ENCODE measurements at places on chromosomes 11 and 22.

DNA sequence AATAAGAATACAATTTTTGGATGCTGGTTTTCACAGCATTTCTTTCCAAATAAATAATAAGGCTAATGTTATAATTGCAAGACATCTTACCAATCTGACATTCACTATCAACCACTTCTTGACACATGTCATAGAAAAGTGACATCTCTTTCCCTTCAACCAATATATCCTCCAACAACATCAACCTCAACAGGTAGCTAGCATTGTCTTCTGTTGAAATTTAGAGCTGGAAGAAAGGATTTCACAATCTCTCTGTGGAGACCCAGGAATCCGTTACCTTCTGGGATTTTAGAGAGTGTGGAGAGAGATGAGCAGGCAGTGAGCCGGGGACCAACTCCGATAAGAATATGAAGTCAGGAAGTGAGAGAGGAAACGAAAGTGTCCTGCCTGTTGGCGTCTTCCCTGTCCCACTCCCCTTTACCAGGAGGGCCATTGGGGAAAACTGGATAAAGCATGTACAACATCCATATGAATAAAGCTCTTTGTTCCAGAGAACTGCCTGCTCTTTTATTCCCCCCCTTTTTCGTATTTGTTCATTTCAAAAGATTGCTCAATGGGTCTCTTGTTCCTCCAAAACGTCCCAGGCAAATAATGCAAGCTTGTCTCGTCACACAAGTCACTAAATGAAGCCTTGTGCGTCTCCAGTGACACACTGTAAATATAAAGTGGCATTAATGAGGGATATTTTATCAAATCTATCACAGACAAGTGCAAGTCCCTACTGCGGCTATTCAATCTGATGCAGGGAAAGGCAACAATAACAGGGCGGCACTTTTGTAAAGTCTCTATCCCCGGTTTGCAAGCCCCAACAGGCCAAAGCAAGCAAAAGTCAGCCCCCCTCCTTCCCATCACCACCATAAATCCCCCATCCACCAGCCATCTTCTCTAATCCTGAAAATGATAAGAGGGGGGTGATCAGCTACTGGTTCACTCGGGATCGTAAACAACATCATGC lies 3.4 kb downstream of the CADM1 start:
- DNase-seq, result no peak

- DNase-seq, result no peak
These were observed 43.0 kb upstream of the WNT11 start for GRCh38 chr11:76249195-76249741.

- no peak for DNase-seq
These were observed 39.5 kb downstream of the B3GAT1 start for GRCh38 chr11:134372536-134372935.

GRCh38 chr11:35785287-35786167 lies 123.0 kb downstream of the TRIM44 start:
- no peak for DNase-seq

DNA sequence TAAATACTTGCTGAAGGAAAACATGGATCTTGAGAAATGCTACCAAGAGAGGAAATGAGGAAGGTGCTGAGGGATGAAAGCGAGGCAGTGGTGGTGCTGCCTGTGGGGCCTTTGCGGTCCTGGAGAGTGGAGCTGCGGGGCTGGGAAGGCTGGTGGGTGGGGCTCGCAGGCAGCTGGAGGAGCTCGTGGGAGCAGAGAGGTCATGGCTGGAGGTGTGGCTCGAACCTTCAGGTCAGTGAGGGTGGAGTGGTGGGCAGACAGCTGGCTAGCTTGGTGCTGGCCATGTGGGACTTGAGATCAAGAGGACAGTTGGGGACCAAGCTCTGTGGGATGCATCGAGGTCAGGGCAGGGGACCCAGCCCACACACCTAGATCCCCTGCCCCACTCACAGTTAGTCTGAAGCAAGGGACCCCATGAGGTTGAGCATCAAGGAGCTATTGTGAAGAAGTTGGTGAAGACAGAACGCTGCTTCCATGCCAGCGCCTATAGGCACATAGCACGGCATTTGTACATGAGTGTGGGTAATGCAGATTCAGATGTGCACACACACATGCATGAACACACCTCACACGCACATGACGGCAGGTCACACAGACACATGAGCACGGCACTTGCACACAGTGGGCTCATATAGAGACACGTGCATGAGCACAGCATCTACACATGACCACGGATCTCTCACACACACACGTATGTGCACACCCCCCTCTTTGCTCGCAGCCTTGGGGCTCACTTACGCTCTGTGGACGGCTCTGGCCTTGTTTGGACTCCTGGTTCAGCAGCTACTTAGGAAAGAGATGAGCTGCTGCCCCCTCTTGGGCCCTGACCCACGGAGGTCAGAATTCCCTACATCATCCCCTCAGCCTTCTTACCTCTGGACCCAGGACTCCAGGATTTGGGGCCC lies 30.4 kb downstream of the SHANK3 start:
- no peak for DNase-seq

GRCh38 chr11:76095891-76096290 lies 110.4 kb downstream of the WNT11 start:
- DNase-seq, result no peak

- no peak for DNase-seq
These were observed 37.9 kb downstream of the OR6Q1 start for GRCh38 chr11:58068655-58069054.

DNA sequence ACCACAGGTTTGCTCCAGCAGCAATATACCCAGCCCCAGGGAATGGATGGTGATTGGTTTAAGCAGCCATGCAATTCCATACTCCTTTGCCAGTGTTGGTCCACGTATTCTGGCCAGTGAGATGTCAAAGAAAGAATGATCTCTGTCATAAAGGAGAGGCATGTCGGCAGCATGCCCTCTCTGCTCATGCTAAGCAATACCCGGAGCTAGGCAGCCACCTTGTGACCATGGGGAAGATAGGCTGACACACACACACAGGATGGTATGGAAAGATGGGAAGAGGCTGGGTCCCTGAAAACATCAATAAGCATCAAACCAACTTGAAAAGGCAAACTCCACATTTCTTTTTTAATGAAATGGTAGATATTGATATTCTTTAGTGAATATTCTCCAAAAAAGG lies 5.1 kb downstream of the ABCC8 start:
- no peak for DNase-seq

DNA sequence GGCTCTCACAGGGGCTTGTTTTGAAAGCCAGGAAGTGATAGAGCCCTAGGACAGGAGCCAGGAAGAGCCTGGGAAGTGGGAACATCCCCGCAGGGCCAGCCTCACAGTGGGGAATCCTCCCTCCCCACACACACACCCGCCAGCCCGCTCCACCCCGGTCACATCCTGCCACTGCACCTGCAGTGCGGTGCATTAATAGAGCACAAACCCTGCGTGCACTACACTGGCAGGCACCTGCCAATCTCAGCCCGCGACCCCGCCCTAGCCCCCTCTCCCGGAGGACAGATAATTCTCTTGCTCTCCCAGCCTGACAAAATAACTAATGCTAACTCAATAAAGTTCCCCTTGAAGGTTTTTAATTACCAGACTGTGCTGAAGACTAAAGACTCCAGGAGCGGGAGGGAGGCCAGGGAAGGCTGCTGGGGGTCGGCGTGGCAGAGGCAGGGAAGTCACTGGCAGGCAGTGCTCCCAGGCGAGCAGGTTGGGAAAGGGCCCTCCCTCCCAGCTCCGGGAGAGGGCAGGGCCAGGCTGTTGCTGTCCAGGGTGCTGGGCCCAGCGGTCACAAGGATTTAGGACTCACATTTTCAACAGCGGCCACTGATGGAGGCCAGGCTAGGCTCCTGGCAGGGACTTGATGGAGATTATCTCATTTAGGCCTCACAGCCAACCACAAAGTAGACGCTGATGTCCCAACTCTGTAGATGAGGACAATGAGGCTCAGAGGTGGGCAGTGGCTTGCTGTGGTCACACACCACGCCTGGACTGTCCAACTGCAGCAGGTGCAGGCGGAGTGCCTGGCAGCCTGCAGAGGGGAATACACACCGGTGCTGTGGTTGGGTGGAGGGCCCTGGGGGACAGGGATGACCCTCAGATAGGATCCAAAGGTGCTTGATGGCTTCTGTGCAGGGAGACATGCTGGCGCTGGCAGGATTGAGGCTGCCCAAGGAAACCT lies 23.9 kb upstream of the TCF20 start:
- no peak for DNase-seq

- no peak for DNase-seq
These were observed 22.7 kb downstream of the NAV2 start for GRCh38 chr11:19735157-19735908.

DNA sequence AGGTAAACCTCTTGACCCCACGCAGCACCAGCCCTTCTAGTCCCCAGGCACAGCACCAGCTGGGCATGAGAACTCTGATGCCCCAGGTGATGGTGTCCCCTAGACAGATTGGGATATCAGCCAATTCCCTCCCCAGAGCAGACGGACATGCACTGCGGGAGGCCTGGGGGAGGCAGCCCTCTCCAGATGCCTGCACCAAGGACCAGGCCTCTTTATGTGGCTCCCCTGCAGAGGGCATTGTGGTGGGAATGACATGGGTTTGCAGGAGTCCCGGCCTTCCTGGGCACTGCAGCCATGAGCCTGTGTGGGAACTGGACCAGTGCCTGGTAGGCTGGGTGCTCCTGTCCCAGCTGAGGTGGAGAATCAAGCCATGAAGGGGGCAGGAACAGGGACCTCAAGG lies 25.9 kb downstream of the PPM1F start:
- no peak for DNase-seq

DNA sequence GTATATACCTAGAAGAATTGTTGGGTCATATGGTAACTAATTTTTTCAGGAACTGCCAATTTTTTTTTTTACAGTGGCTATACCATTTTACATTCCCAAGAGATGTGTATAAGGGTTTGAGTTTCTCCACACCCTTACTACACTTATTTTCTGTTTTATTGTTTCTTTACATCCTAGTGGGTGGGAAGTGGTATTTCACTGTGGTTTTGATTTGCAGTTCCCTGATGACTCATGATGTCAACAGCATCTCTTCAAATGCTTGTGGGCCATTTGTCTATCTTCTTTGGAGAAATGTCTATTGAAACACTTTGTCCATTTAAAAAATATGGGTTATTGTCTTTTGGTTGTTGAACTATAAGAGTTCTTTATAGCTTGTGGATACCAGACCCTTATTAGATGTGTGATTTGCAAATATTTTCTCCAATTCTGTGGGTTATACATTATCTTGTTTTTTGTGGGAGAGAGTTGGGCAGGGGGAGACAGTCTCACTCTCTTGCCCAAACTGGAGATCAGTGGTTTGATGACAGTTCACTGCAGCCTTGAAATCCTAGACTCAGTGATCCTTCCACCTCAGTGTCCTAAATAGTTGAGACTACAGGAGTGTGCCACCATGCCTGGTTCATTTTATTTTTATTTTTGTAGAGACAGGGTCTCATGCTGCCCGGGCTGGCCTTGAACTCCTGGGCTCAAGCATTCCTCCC lies 30.3 kb upstream of the PISD start:
- peak; percentile 42 for DNase-seq

- DNase-seq, result no peak
These were observed 119.2 kb upstream of the SEZ6L start for GRCh38 chr22:26050079-26050478.

- DNase-seq, result no peak
These were observed 70.3 kb downstream of the SEZ6L start for GRCh38 chr22:26239581-26239980.
